Esophagus squamous epithelium (tissue), 5 donors: ENCODE measurements at places on chromosomes 4 and X. TPM values are rescaled to one million over a fixed set of nuclear protein-coding genes. Genes with fewer than 3 reads are reported as not detected.

Gene EXOSC9
- total RNA-seq, result 22.5 TPM

Gene NAA11
- not detected for total RNA-seq

Gene C4orf36
- 3.4 TPM for total RNA-seq

Gene CYTL1
- total RNA-seq, result 1.0 TPM

Gene RIPPLY1
- total RNA-seq, result not detected

GRCh38 chr4:128286474-128287058 is 1.0 kb downstream of the PGRMC2 start:
- no peaks in the 10 kb centered on the region for H3K27me3 ChIP-seq
- no peaks in the 10 kb centered on the region for H3K4me1 ChIP-seq
- no peak for DNase-seq
- H3K36me3 ChIP-seq, result no peaks in the 10 kb centered on the region
- peak overlapping the region; percentile 91 for H3K27ac ChIP-seq
- peak overlapping the region; percentile 72 for H3K4me3 ChIP-seq

GRCh38 chrX:23811108-23811651 is 28.2 kb downstream of the SAT1 start:
- H3K4me1 ChIP-seq, result no peaks in the 10 kb centered on the region
- H3K4me3 ChIP-seq, result no peak overlapping the region
- no peaks in the 10 kb centered on the region for H3K36me3 ChIP-seq
- H3K27me3 ChIP-seq, result no peaks in the 10 kb centered on the region

GRCh38 chr4:39714166-39714565 is 16.2 kb downstream of the UBE2K start:
- DNase-seq, result no peak
- H3K4me3 ChIP-seq, result no peak overlapping the region
- H3K36me3 ChIP-seq, result peaks cover 17% of the 10 kb centered on the region
- no peak overlapping the region for H3K27ac ChIP-seq
- no peaks in the 10 kb centered on the region for H3K27me3 ChIP-seq

DNA sequence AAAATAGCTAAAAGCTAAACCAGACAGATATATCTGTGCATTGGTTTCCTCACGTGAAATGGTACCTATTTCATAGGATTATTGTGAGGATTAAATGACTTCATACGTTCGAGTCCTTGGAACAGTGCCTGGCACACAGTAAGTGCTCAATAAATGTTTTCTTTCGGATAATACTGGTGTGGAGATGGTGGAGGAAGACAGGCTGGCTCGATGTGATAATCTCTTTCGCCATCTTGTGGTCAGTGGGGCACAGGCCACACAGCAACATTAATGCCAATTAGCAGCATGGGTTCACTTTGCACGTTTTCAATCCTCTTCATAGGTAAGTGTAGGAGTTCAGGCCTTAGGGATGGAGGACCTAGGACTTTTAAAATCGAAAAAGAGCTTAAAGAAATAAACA is 9.3 kb downstream of the PAGE4 start:
- no peak overlapping the region for H3K4me3 ChIP-seq
- DNase-seq, result no peak
- no peaks in the 10 kb centered on the region for H3K4me1 ChIP-seq
- H3K27ac ChIP-seq, result no peak overlapping the region
- no peaks in the 10 kb centered on the region for H3K27me3 ChIP-seq
- H3K36me3 ChIP-seq, result no peaks in the 10 kb centered on the region

DNA sequence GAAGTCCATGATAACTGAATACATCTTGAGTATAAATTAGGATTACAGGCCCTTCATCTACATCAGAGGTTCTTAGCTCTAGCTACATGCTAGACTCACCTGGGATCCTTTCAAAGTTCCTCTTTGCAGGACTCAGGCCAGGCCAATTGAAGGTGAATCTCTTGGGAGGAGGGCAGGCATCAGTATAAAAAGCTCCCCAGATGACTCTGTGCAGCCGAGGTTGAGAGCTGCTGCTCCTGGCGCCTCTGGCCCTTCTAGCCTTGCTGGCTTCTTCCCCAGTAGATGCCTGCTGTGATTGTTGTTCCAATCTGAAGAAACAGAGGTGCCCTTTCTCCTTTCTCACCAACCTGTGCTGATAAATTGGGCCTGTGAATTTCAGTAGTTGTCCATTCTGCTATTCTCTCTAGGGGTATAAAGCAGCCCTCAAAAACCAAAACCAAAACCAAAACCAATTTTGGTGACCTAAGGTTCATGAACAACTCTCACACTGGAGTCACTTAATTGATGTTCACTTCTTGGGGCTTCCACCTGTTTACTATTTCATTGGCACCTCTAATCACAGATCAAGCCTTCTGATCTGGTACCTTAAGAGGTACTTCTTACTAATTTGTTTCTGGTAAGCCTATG is 78.7 kb downstream of the SUPT20HL2 start:
- no peaks in the 10 kb centered on the region for H3K36me3 ChIP-seq
- DNase-seq, result no peak
- H3K4me3 ChIP-seq, result no peak overlapping the region
- no peaks in the 10 kb centered on the region for H3K4me1 ChIP-seq
- H3K27ac ChIP-seq, result no peak overlapping the region

- no peak for DNase-seq
- no peak overlapping the region for H3K27ac ChIP-seq
Measured at GRCh38 chr4:84684361-84684760, 101.4 kb downstream of the CDS1 start.

DNA sequence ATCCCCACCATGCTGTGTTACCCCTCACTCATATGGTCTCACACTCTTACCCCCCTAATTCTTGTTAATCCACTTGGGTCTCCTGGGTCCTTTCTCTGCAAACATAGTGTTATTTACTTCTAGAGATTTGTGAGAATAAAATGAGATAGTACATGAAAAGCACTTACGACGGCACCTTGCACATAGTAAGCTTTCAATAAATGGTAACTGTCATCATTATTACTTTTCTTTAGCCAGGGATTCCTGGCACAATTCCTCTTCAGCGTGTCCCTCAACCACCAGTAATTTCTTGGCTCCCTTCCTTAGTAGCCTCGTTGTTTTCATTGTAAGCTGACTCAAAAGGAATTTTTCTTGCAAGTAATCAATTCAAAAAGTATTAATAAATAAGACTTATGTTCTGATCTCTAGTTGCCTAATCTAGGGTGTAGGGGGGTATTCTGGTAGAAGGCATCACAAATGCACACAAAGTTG is 30.1 kb upstream of the RBMX start:
- peak overlapping the region; percentile 58 for H3K4me3 ChIP-seq
- H3K36me3 ChIP-seq, result no peaks in the 10 kb centered on the region
- no peak for DNase-seq
- no peaks in the 10 kb centered on the region for H3K27me3 ChIP-seq
